ENCODE measurements at places on chromosomes 3 and 15.

- DNase-seq, result no peak
These were observed 7.8 kb upstream of the GPR171 start for GRCh38 chr3:151210676-151211381.

DNA sequence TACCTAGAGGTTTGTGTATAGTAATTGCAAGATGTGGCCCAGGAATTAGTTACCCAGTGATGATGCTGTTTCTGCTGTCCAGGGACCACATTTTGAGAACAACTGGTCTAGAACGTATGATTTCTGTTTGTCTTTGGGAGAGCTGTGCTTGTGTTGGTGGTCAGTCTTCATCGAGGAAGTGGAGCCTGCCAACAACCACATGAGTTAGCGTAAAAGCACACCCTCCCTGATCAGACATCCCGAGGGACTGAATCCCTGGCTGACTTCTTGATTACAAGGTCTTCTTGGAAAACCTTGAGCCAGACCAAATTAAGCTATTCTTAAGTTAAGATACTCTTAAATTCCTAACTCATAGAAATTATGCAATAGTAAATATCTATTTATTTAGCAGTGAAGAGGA is 81.7 kb upstream of the ZPLD1 start:
- peak; percentile 5 for DNase-seq

DNA sequence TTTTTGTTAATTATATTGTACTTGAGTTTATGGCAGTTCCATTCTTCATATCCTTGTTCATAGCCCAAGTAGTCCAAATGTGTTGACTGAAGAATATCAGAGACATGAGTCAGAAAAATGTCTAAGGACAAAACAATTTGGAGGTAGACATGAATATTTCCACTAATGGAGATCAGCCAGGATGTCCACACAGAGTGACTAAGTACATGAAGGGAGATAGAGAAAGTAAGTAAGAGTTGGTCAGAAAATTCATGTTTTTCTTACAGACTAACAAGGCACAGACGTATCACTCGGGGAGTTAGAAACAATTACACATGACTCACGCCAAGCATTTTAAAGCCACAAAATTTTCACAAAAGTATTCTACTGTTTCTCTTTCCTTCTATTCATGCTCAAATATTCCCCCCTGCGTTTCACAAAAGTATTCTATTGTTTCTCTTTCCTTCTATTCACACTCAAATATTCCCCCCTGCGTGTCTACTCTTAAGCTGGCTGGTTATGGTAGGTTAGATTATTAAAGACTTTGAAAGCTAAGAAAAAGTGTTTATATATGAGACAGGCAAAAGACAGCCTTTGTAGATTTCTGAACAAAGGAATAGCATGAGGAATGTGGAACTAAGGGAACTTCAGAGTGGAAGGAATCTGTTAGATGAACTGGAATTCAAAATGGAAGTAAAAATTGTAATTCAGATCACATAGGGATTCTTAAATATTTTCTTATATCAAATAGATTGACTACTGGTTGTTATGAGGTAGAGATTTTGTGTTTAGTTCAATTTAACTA is 648.7 kb upstream of the CCDC54 start:
- DNase-seq, result peak; percentile 52

- DNase-seq, result no peak
These were observed 96.5 kb downstream of the FSIP1 start for GRCh38 chr15:39685999-39686613.

GRCh38 chr3:162332344-162332743 is 835.7 kb downstream of the OTOL1 start:
- DNase-seq, result no peak

- no peak for DNase-seq
These were observed 235.9 kb downstream of the LPP start for GRCh38 chr3:188389711-188390342.

GRCh38 chr3:32041316-32041715 is 59.8 kb downstream of the ZNF860 start:
- no peak for DNase-seq

- DNase-seq, result no peak
These were observed 327.6 kb downstream of the ARRDC4 start for GRCh38 chr15:98288091-98288590.

- no peak for DNase-seq
These were observed 126.4 kb downstream of the ADAMTS9 start for GRCh38 chr3:64561325-64561843.

- no peak for DNase-seq
These were observed 34.9 kb downstream of the PRKCI start for GRCh38 chr3:170257145-170257544.
